ENCODE measurements at places on chromosomes 13 and 19.

DNA sequence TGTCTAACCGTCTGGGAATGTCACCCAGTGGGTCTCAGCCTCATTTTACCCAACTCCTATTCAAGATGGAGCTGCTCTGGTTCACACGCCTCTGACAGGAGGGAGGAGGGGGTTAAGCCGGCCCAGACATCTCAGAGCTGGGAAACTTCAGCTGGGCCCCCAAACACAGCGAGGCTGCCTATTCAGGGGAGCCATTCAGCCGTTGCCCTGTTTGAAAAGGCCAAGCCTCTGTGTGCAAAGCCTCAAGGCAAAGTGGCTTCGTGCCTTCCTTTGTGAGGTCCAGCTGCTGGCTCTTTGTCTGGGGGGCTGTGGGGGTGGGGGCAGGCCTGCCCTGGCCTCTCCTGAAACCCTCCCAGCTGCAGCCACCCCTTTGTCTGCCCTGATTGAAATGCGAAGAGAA lies 147.4 kb downstream of the PTPRS start:
- no peak for DNase-seq

DNA sequence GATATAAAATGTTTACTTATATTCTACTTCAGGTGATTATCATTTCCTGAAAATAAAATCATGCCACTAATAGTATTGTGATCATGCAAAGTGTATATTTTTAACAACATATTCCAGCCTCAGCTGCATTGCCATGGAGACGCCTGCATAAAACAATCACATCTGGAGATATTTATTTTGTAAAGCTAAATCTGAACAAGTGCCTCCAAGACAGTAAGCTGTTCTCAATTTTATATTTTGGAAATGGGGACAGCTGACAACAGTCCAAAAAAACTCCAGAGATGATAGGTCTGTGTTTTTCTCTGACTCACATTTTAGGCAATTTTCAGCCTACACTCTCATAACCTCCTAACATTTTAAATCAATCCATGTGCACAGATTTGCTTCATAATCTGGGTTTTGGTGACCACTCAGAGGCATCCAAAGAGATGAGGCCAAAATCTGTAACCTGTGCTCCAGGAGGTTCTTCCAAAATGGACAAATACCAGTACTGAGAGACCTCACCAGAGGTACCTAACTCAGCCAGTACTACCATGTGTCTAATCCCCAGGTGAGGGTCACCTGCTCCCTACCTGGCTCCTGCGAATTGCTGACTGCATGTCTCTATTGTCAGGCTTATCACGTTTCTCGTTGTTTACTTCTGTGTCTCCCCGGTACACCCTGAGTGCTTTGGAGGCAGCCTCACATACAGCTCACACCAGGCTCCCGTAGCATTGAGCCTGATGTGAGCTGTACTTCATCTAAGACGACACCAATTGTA lies 62.7 kb downstream of the COL4A1 start:
- DNase-seq = no peak

DNA sequence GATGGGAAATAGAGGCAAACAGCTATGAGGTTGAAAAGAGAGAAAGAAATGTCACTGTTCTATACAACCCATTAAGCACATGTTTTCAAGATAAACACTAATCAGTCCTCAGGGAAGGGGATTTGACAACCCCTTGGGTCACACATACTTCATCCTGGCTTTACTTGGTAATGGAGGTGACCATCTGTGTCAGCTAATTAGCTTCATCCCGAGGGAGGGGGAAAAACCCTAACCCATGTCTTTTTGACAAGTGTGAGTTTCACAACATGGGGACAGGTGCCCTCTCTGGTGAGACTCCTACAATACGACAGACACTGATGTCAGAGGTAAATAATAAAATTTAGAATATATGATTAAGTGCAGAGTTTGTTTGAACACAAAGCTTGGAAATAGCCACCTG lies 43.1 kb downstream of the ZNF611 start:
- DNase-seq = no peak

DNA sequence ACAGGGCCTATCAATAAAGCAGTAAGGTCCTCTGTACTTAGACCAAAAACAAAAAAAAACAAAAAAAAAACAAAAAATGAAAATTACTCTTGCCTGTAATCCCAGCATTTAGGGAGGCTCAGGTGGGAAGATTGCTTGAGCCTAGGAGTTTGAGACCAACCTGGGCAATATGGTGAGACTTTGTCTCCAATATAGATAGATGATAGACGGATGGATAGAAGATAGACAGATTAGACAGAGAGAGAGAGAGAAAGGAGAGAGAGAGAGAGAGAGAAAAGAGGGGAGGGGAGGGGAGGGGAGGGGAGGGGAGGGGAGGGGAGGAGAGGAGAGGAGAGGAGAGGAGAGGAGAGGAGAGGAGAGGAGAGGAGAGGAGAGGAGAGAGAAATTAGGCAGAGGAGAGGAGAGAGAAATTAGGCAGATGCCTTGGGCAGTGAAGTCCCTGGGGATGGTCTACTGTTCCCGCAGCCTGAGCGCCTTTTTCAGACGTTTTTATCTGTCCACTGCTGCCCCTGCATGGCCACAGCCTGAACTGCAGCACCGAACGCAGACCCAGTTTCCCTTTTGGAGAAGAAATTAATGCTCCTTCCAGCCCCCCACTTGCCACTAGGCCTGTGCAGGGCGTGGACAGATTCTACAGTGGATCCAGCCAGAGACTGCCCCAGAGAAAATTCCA lies 9.8 kb upstream of the ZNF627 start:
- DNase-seq = peak; percentile 80

DNA sequence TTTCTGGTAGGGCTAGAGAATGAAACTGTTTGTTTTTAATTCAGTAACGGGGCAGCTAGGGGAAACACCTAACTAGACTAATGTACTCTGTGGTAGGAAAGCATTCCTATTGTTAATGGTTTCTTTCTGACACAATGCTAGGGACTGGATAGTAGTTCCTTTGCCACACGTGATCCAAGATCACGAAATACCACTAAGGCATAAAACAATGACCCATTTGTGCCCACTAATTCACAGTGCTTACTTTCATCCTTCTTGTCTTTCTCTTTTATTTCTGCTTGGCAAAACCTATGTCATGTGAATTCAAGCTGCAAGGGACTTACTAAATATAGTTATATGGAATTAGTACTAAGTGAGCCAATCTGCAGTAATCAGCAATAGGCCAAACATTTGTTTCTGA lies 834.1 kb upstream of the SLITRK6 start:
- DNase-seq = no peak
